Sigmoid colon (tissue), 7 donors: ENCODE measurements at places on chromosomes 4 and X. TPM values are rescaled to one million over a fixed set of nuclear protein-coding genes. Genes with fewer than 3 reads are reported as not detected.

DNA sequence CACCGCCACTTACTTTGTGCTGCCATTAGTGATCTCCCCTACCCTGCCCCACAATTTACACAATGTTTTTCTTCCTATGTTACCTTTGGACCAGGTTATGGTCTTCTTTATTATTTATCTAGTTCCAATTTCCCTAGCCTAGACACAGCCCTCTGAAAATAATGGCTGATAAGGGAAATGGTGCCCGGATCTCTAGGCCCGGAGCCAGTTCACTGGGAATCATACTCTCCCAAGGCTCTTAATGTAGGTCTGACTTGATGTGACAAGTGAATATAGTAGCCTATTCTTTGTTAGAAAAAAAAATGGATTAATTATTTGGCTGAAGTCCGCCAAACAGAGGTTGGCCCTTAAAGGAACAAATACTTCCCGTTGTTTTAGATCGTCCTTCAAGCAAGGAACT is 208.0 kb downstream of the RELL1 start:
- H3K4me3 ChIP-seq = no peak overlapping the region
- no peaks in the 10 kb centered on the region for H3K4me1 ChIP-seq
- H3K27ac ChIP-seq = no peak overlapping the region
- H3K36me3 ChIP-seq = no peaks in the 10 kb centered on the region
- no peaks in the 10 kb centered on the region for H3K27me3 ChIP-seq
- no peak for DNase-seq

The ANK2 gene
- 91.0 TPM for total RNA-seq

DNA sequence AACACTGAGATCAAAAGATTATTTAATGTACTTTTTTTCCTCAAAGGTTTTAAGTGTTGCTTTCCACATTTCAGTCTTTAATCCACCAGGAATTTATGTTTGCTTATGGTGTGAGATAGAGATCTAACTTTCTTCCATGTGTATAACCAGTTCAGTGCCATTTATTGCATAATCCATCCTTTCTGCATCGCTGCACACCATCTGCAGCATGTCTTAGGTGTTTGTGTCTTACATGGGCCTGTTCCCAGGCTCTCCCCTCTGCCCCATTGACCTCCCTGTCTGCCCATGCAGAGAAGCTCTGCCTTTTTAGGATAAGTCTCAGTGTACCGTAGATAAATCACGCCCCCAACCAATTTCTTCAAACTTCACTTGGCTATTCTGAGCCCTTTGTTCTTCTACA is 30.3 kb downstream of the NSDHL start:
- H3K36me3 ChIP-seq = no peaks in the 10 kb centered on the region
- no peaks in the 10 kb centered on the region for H3K27me3 ChIP-seq
- DNase-seq = no peak
- no peaks in the 10 kb centered on the region for H3K4me1 ChIP-seq
- no peak overlapping the region for H3K4me3 ChIP-seq
- no peak overlapping the region for H3K27ac ChIP-seq

DNA sequence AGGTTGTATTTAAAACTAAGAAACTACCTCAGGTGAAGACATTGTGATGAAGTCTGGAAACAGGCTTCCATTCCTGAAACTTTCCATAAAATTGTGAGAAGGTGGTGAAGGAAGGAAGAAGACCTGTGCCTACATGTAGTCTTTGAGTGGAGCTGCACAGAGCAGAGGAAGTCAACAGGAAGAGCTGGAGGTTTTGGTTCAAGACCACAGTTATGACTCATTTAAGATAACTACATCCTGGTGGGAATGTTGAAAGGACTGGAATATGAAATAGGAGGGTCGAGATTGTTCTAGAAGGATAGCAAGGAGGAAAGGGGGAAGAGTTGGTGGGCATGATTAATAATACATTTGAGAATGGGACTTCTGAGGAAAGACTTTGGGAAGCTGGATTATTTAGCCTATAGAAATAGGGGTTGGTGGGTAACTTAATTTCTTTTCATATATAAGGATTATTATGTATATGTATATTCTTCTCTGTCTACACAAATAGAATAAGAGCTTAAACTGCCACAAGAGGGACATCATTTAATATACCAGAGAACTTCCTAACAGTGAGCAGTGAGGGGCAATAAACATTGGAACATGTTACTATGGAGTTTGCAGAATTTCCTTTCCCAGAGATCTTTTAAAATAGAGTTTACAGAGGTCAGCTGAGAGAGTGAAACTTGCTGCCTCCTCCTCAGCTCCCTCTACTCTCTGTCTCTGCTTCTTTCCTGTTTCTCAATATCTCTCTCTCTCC is 23.5 kb downstream of the AWAT2 start:
- DNase-seq = no peak
- H3K4me3 ChIP-seq = no peak overlapping the region
- no peaks in the 10 kb centered on the region for H3K36me3 ChIP-seq
- H3K4me1 ChIP-seq = no peaks in the 10 kb centered on the region
- H3K27ac ChIP-seq = no peak overlapping the region
- H3K27me3 ChIP-seq = no peaks in the 10 kb centered on the region

GRCh38 chrX:132209527-132209926 is 9.7 kb downstream of the RAP2C start:
- DNase-seq = no peak
- H3K4me1 ChIP-seq = no peaks in the 10 kb centered on the region
- no peak overlapping the region for H3K4me3 ChIP-seq

The SLC9B1 gene
- 0.82 TPM for total RNA-seq

DNA sequence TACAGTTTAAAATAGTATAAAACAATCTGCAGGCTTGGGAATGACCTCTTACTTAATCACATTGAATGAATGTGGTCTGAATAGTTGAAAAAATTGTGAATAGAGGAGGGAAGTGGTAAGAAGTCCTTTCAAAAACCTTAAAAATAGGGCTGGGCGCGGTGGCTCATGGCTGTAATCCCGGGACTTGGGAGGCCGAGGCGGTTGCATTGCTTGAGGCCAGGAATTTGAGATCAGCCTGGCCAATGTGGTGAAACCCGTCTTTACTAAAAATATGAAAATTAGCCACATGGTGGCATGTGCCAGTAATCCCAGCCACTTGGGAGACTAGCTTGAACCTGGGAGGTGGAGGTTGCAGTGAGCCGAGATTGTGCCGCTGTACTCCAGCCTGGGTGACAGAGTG is 36.5 kb downstream of the HERC3 start:
- no peaks in the 10 kb centered on the region for H3K27me3 ChIP-seq
- no peak overlapping the region for H3K4me3 ChIP-seq
- no peaks in the 10 kb centered on the region for H3K4me1 ChIP-seq
- no peaks in the 10 kb centered on the region for H3K36me3 ChIP-seq
- H3K27ac ChIP-seq = no peak overlapping the region

The OPHN1 gene
- total RNA-seq = 7.9 TPM

DNA sequence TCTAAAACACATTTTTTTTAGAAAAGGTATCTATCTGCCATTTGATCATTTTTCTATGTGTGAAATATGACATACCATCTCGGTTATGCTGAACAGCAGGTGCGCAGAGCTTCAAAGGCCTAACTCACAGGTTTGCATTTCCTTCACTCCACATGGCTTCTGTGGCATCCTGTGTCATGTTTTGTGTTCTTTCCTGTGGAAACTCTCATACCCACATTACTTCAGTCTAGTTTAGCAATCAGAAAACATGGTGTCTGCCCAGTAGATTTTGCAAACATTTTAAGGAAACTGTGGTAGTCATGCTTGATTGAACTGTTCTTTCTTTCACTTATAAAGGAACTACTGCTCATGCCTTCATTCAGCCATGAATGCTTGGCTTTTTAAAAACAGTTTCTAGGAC is 11.3 kb upstream of the ARAP2 start:
- H3K4me3 ChIP-seq = no peak overlapping the region
- DNase-seq = no peak
- H3K27ac ChIP-seq = no peak overlapping the region
- H3K36me3 ChIP-seq = no peaks in the 10 kb centered on the region

- H3K27me3 ChIP-seq = no peaks in the 10 kb centered on the region
- H3K36me3 ChIP-seq = no peaks in the 10 kb centered on the region
- no peak overlapping the region for H3K27ac ChIP-seq
- H3K4me3 ChIP-seq = no peak overlapping the region
These were observed 25.1 kb upstream of the SETD7 start for GRCh38 chr4:139581096-139581495.

- no peak for DNase-seq
- no peak overlapping the region for H3K27ac ChIP-seq
- no peak overlapping the region for H3K4me3 ChIP-seq
- no peaks in the 10 kb centered on the region for H3K4me1 ChIP-seq
These were observed 16.0 kb upstream of the RBM3 start for GRCh38 chrX:48558271-48558670.

DNA sequence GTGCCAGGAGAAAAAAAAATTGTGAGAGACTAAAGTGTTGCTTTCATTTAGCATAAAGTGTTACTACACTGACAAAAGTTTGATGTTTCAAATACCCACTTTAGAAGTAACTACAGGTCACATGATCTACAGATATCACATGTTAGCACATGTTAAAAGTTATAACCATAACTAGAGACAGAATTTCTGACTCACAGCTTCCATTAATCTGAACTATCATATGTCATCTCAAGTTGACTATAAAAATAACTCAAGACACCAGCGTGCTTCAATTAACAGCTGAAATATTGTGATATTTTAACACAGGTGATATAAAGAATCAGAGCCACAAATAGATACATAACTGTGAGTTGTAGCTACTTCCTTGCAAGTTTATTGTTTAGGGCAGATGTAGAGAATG is 591.5 kb upstream of the PITX2 start:
- no peak overlapping the region for H3K4me3 ChIP-seq
- H3K27me3 ChIP-seq = no peaks in the 10 kb centered on the region
- H3K4me1 ChIP-seq = peaks cover 7% of the 10 kb centered on the region
- no peaks in the 10 kb centered on the region for H3K36me3 ChIP-seq

The GUCY1A1 gene
- 87.5 TPM for total RNA-seq

The PGAM4 gene
- total RNA-seq = not detected

GRCh38 chrX:29090811-29091210 is 503.6 kb downstream of the IL1RAPL1 start:
- H3K27me3 ChIP-seq = no peaks in the 10 kb centered on the region
- no peak overlapping the region for H3K27ac ChIP-seq
- no peaks in the 10 kb centered on the region for H3K4me1 ChIP-seq
- DNase-seq = no peak
- H3K36me3 ChIP-seq = no peaks in the 10 kb centered on the region

The DNAJB14 gene
- total RNA-seq = 53.9 TPM

The RGN gene
- total RNA-seq = 5.3 TPM

- H3K4me1 ChIP-seq = peaks cover 45% of the 10 kb centered on the region
- H3K27ac ChIP-seq = peak overlapping the region; percentile 86
- H3K36me3 ChIP-seq = no peaks in the 10 kb centered on the region
- no peak overlapping the region for H3K4me3 ChIP-seq
These were observed 133.6 kb upstream of the CPEB2 start for GRCh38 chr4:14868426-14869395.

DNA sequence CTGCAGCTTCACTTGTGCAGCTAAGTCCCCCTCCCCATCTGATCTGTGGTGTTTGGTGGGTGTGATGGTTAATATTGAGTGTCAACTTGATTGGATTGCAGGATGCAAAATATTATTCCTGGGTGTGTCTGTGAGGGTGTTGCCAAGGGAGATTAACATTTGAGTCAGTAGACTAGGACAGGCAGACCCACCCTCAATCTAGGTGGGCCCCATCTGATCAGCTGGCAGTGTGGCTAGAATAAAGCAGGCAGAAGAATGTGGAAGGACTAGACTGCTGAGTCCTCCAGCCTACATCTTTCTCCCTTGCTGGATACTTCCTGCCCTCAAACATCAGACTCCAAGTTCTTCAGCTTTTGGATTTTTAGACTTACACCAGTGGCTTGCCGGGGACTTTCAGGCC is 103.5 kb upstream of the BOD1L1 start:
- no peak for DNase-seq
- no peak overlapping the region for H3K27ac ChIP-seq
- H3K36me3 ChIP-seq = no peaks in the 10 kb centered on the region

DNA sequence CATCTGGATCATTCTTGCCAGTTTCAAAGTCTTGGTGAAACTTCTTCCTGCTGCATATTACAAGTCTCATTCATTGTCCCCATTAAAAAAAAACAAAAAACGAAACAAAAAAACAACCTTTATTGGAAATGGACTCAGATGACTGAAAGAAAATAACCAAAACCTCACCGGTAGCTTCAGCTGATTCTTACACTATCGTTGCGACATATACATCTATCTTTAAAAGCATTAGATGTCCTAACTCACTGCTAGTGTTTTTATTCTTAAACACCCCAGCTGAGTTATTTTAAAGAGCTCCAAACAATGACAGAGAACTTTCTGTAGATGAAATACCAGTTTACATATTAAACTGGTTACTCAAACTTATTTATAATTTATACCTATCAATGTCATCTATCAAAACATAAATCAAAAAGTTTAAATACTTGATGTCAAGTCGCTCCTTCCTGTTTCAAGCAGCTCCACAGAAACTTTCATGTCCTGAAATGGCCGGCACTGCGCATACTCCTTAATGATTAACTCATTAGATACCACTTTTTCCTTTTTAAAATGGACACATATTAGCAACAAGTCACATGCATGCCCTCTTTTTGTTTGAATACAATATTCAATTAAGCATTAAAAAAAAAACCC is 87.2 kb downstream of the HPRT1 start:
- no peaks in the 10 kb centered on the region for H3K4me1 ChIP-seq
- H3K36me3 ChIP-seq = no peaks in the 10 kb centered on the region
- no peak overlapping the region for H3K27ac ChIP-seq
- H3K4me3 ChIP-seq = no peak overlapping the region

DNA sequence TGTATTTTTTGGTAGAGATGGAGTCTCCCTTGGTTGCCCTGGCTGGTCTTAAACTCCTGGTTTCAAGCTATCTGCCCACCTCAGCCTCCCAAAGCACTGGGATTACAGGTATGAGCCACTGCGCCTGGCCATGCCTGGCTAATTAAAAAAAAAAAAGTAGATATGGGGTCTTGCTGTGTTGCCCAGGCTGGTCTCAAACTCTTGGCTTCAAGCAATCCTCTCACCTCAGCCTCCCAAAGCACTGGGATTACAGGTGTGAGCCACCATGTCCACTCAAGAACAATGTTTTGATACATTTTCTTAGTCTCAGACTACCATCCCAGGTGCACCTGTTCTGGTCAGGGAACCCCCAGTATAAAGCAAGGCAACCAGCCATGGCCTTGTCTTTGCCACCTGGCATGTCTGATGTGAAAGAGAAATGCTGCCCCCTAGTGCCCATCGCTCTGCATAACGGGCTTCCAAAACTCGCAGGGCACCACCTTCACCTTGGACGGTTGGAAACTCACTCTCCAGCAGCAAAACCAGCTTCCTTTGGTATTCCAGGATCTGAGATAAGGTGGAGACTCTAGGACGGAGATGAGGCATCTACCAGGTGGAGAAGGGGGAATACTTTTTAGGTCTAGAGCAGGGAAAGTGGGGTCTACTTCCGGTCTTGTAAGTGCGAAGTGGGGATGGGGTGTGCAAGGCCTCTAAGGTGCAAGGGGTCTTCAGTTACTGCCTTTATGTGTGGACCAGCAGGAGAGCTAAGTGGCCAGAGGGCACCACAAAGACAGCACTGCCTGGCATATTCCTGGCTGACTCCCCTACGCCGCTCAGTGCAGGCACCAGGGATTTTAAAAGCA is 47.7 kb upstream of the AFAP1 start:
- no peak overlapping the region for H3K27ac ChIP-seq
- no peaks in the 10 kb centered on the region for H3K36me3 ChIP-seq
- no peaks in the 10 kb centered on the region for H3K27me3 ChIP-seq
- H3K4me3 ChIP-seq = no peak overlapping the region
- peak; percentile 82 for DNase-seq

The POLN gene
- 2.2 TPM for total RNA-seq

The NKX6-1 gene
- total RNA-seq = not detected

- DNase-seq = no peak
- H3K27me3 ChIP-seq = no peaks in the 10 kb centered on the region
- no peak overlapping the region for H3K4me3 ChIP-seq
- H3K36me3 ChIP-seq = no peaks in the 10 kb centered on the region
- H3K27ac ChIP-seq = no peak overlapping the region
- peaks cover 31% of the 10 kb centered on the region for H3K4me1 ChIP-seq
These were observed 328.0 kb downstream of the PPP3CA start for GRCh38 chr4:101019313-101019712.
